T47D (cell line): ENCODE measurements at places on chromosomes 16 and 17.
A peak's percentile ranks its signal among the peaks of the same experiment; 100 is the strongest.

DNA sequence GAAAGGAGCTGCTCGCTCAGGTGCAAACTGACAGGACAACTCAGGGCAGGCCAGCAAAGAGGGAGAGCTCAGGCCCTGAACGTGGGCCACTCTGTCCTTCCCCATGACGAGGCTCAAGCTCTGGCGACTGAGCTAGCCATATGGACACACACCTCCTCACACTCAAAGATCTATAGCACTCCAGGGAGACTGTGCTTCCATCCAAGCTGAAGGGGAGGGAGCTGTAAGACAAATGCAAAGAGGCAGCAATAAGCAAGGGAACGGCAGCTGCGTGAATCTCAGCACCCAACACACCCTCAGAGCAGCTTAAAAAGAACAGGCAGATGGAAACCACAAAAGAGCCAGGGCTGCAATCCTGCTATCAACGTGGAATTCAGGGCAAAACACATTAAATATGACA is 13.5 kb downstream of the NUDT16L1 start:
- DNase-seq = no peak

DNA sequence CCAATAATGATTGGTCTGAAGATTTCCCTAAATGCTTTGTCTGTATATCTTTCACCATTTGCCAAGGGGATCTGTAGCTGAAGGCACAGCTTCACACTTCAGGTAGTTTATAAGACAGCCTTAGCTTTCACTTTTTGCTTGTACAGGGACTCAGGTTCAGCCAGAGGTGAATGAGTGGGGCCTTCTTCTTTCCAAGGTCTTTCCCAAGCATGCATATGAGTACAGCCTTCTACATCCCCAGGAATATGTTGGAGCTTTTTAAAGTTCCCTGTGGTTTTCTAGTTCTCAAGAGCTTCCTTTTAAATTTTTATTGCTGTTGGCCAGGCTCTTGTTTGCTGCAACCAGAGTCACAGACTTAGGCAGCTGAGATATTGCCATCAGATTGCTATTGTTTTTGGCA is 17.9 kb upstream of the SPDYE4 start:
- DNase-seq = no peak

DNA sequence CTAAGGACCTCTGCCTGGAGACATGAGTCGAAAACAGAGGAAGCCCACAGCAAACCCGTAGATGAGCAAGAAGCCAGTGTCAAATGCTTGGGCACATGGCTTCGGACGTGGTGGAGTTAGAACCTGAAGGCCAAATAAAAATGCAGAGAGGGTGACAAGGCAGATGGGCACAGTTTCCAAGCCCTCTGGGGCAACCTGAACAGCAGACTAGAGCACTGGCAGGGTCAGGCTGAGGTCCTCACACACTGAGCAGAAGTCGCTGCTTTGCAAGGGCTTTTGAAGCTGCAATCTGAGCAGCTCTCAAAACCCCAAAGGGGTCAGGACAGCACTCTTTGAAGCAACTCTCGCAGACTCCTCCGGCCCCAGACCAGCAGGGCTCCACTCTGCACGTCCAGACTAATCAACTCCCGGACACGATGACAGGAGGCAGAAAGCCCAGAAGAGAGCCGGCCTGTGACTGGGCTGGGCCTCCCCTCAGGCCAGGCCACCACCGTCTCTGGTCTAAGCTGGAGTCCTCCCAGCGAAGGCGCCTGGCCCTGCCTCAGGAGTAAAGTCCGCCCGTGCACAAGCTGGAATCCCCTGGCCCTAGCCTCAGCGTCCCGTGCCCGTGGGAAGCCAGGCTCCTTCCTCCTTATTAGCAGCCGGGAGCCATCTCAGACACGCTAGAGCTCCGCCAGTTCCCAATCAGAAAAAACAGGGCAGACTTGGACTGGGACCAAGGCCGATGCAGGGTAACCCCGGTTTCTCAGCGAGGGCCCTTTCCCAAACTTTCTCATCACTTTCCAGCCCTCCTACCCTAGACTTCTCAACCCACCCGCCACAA is 924 bp downstream of the SMARCD2 start:
- peak; percentile 47 for DNase-seq

DNA sequence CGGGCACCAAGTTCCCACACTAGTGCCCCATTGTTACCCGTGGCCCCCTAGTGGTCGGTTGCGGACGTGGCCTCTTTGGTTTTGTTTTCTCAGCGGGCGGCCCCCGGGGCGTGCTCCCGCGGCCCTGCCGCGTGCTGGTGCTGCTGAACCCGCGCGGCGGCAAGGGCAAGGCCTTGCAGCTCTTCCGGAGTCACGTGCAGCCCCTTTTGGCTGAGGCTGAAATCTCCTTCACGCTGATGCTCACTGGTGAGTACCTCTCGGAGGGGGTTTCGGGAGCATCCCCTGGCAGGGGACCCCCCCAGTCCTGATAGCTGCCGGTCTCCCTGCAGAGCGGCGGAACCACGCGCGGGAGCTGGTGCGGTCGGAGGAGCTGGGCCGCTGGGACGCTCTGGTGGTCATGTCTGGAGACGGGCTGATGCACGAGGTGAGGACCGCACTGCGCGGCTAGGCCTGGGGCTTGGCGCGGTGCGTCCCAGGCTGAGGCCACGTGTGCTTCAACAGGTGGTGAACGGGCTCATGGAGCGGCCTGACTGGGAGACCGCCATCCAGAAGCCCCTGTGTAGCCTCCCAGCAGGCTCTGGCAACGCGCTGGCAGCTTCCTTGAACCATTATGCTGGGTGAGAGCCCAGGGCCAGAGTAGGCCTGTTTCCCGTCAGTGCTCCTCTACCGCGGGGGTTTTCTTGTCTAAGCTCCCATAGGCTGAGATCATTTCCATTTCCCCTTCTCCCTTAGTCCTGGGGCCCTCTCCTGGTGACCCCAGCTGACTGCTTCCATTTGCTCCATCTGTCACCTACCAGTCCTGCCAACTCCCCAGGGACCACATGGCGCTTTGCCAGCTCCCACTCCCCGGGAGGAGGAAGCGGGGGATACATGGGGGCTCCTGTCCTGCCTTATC is 1.7 kb downstream of the SPHK1 start:
- DNase-seq = peak; percentile 98

- no peak for DNase-seq
Observed at GRCh38 chr16:88526008-88526905, 43.9 kb upstream of the ZC3H18 start.

DNA sequence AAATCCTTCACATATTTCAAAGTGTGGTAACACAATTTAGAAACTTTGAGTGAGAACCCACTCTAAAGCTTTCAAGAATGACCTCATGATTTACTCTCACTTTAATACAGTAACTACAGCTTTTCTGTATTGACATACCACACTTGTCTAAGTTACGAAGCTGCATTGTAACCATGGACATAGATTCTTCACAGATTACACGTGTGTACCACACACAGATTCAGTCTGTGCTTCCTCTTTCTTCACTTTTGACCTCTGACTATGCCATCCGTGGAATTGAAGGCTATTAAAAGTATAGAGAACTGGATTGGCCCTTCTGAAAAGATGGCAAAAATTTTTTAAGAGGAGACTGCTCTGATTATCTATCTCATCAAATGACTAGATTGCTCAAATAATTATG is 172.7 kb downstream of the TANC2 start:
- DNase-seq = no peak

DNA sequence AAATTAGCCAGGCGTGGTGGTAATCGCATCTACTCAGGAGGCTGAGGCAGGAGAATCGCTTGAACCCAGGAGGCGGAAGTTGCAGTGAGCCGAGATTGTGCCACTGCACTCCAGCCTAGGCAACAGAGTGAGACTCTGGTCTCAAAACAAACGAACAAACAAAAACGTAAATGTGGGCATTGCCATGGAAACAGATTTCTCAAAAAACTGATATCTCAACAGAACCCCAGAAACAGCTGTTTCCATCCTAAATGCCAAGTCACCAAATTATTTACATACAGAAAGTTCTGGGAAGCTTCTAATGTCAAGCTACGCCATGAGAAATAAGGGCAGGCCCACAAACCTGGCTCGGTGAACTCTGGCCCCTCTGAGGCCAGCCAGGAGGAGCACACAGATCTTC is 16.0 kb upstream of the ZNF689 start:
- DNase-seq = no peak

DNA sequence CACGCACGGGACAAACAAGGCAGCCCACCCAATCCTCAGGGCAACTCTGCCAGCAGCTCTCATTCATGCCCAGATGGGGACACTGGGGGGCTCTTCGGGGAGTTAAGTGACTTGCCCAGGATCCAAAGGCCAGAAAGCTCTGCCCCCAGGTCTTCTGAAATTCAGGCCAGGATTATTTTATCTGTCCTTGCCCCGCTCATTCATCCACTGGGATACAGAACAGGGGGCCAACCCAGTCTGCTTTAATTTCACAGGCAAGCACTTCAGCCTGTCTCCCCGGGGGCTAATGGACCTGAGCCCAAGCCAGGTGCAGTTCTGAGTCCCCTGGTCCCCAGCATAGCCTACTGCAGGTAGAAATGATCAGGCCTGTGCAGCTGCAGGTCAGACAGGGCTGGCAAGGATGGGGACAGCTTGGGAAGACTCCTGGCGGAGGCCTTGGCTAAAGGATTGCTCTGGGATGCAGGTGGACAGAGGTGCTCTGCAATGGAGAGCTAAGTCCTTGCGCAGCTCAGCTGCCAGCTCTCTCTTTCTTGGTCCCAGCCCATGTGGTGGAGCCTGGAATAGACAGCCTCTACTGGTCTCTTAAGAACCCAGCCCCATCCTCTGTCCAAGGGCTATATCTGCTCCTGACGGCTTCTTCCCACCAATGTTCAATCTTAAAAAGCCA is 766 bp upstream of the B3GNT9 start:
- DNase-seq = no peak

GRCh38 chr17:40623419-40624210 is 24.0 kb downstream of the SMARCE1 start:
- no peak for DNase-seq

DNA sequence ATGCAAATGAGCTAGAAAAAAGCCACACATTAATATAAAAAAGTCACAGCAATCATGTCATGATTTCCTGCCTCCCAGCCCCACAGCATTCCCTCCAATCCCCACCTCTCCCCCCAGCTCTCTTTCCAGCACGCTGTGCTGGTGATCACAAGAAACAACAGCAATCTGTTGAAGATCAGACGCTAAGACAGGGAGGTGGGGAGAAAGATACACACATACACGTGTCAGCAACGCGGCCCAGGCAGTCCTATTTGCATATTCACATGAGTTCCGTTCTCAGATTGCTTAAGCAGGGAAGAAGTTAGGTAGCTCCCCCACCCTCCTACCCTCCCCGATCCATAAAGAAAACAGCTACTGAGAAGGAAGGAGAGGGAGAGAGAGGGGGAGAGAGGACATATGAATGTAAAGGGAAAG is 405.5 kb upstream of the PSMD7 start:
- DNase-seq = no peak

DNA sequence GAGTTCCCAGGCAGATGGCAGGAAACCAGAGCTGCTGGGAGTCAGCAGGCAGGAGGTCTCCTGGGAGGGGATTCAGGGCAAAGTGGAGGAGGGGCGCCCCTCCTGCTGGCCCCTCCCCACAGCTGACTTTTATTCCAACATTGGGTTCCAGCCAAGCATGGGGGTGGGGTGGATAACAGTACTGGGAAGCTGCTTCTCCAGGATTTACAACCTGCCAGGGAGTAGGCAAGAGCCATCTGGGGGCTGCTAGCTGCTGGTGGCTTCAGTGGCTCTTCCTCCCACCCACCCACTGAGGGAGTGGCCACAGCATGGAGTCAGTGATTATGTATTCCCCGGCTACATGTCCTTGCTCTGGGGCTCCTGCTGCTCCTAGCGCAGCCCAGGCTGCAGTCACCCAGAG is 36.8 kb downstream of the TMEM132E start:
- no peak for DNase-seq

DNA sequence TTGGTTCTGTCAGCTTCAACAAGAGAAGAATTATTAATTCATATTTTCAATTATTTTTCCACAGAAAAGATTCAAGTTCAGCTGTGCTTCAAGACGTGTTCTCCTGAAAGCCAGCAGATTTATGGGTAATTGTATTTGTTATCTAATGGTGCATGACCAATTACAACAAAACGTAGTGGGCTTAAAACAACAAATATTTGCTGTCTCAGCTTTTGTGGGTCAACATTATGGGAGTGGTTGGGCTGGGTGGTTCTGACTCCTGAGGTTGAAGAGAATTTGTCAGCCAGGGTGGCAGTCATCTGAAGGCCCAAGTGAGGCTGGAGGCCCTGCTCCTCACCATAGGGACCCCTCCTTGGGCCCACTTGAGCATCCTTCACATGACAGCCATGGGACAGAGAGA is 24.1 kb upstream of the KREMEN2 start:
- DNase-seq = no peak

- DNase-seq = no peak
Observed at GRCh38 chr17:64092113-64092512, 37.8 kb downstream of the ERN1 start.

DNA sequence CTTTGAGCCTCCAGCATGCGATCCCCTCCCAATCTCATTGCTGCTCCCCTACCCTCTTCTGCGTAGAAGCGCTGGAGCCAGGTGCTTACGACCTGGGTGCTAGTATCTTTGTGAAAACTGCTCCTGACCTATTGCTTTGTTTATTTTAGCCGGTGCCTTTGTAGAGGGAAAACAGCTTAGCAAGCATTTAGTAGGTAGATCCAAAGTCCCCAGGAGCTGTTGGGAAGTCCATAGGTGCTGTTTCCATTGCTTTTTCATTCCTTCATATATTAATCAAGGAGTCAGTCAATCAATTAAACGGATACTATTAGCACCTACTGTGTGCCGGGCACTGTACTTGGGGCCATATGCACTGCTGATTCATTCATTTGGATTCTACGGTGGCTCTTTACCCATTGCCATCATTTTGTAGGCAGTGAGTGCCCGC is 497.6 kb downstream of the WWOX start:
- DNase-seq = no peak

DNA sequence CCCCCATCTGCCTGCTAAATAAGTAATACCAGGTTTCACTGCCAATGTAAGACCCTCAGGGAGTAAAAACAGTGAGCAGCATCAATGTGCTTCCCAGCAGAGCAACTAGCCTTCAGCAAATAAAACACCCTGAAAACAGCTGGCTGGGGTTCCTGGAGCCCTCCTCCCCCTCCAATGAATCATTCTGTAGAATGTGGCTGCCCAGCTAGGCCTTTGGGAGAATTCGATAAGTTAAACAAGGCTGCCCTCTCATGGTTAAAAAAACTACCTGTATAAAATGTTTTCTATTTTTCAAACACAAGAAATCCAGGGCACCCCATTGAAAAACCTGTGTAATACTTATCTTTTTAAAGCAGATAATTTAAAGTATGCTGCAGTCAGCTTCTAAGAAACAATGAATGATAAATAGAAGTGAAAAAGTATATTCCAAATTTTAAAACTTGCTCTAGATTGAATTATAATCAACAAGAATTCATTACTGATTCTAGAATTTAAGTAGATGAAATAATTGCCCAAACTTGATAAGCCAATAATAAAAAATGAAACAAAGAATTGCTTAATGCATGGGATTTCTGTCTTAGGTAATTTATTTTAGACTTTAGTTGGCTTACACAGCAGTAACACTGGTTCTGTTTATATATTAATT is 9.4 kb upstream of the TOM1L1 start:
- peak; percentile 47 for DNase-seq

- no peak for DNase-seq
Observed at GRCh38 chr16:30992276-30992780, 7.3 kb downstream of the HSD3B7 start.

- no peak for DNase-seq
Observed at GRCh38 chr17:55664287-55664686, 58.4 kb downstream of the TMEM100 start.
